ENCODE measurements at places on chromosomes 11 and 22. TPM values are rescaled to one million over a fixed set of nuclear protein-coding genes. Genes with fewer than 3 reads are reported as not detected.
A peak's percentile ranks its signal among the peaks of the same experiment; 100 is the strongest.

DNA sequence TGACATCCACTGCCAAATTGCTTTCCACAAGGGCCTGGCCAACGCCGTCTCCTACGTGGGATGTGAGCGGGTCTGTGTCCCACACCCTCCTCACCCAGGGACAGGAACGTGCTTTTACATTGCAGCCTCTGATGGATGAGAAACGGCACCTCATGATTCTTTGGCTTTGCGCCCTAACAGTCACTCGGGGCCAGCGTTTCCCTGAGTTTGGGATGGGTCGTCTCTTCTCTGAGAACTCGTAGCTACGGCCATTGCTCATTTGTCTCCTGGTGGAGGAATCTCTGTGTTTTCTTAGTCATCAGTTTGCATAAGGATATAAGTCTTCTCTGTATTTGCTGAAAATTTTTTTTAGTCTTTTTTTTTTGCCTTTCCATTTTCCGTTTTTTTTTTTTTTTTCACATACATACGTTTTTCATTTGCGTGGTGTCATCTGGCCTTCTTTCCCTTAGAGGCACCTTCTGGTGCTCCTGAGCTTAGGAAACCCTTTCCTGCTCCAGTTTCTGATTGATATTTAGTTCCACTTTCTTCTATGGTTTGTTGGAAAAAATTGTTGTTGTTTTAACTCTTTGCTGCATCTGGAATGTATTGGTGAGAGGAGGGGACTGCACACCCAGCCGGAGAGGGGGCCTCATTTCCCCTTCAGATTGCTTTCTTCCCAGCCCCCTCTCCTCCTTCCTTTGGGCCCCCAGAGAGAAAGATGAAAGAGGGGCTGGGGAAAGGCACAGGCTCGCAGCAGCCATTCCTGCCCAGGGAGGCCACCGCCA is 12.0 kb downstream of the TNNT3 start:
- no peak for DNase-seq

- peak; percentile 16 for DNase-seq
These were observed at the start of gene RCN1 for GRCh38 chr11:32090545-32091370. RCN1 (plus strand) TSS chr11:32091074; CDS start chr11:32091197, 123 bp downstream.

The CD82 gene
- 49.7 TPM for total RNA-seq

DNA sequence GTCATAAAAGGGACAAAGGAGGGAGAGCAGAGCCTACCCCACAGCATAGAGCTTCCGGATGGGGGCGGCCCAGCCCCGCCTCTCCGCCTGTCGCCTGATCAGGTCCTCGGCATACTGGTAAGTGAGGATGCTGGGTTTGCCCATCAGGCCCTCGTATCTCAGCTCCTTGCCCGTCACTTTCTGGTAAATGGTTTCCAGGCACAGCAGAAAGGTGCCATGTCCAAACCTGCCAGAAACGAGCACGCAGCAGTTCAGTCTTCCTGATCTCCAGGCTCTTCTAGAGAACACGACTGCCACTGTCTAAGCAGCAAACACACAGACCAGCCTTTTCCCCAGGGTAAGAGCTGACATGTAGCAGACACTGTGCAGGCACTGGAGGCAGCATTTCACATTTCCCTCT is 17.4 kb upstream of the TMEM121B start:
- no peak for DNase-seq

The UCP2 gene
- 13.7 TPM for total RNA-seq

GRCh38 chr11:64288353-64288750 is 2.7 kb downstream of the GPR137 start:
- no peak for DNase-seq

The CHRM1 gene
- total RNA-seq, result not detected

DNA sequence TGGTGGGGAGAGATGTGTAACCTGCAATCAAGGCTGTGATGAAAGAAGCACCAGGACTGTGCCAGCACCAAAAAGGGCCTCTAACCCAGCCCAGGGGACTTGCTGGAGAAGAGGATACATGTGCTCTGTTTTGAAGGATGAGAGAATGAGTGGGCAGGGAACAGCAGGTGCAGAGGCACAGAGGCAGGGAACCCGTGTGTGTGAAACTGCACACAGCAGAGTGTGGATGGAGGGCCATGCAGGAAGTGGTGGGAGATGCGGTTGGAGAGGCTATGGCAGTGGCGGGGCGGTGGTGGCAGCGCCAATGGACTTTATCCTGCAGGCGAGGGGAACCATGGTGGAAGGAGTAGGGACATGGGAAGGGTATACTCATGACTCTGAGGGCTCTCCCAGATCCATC is 25.2 kb upstream of the LRRC32 start:
- no peak for DNase-seq

- no peak for DNase-seq
These were observed 120.8 kb upstream of the APOA1 start for GRCh38 chr11:116958246-116958645.

- DNase-seq, result peak; percentile 71
These were observed 32.6 kb downstream of the PRCP start for GRCh38 chr11:82867495-82868082.

DNA sequence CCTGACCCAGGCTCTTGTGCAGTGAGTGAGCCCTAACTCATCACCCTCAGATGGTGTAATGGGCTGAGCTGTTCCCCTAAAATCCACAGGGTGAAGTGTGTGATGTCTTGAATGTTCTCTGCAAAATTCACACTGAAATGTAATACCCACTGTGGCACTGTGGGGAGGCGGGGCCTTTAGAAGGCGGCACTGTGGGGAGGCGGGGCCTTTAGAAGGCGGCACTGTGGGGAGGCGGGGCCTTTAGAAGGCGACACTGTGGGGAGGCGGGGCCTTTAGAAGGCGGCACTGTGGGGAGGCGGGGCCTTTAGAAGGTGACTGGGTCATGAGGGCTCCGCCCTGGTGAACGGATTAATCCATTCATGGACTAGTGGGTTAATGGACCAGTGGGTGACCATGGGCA is 33.0 kb downstream of the CHID1 start:
- DNase-seq, result no peak

All from renal cortical epithelial cell (primary cell).